ENCODE measurements at places on chromosomes 11 and 22.

- DNase-seq, result no peak
These were observed 519.5 kb upstream of the LRRC4C start for GRCh38 chr11:41978945-41979344.

DNA sequence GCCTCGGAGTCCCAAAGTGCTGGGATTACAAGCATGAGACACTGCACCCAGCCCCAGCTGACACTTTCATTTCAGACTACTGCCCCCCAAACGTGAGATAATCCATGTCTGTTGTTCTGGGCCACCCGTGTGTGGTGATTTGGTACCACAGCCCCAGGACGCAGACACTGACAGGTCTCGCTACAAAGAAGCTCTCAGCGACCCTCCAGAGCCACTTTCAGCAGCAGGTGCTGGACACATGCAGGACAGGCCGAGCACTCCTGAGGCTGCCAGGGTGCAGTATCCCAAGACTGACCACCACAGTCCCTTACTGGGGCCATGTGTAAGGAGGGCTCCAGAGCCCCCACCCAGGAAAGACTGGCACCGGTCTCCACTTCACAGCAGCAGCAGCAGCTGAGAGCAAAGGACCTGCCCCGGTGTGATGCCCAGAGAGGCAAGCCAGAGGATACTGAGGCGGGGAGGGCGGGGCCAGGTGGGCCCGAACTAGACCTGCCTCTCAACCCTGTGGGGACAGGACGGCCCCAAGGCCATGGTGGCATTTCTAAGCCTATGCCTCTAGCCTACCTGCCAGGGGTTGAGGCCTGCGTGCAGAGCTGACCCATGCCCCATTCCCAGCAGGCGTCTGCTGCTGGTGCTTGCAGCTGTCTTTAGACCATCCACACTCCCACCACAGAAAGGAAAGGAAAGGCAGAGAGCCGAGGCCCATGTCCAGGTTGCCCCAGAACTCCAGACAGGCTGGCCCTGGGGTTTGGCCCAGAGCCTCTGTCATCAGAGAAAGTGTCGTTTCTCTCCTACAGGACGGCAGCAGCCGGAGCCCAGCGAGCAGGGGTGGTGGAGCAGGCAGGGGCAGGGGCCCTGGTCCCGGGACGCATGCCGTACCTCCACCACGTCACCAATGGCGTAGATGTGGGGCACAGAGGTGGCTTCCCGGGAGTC is 28.0 kb upstream of the GNB1L start:
- no peak for DNase-seq

DNA sequence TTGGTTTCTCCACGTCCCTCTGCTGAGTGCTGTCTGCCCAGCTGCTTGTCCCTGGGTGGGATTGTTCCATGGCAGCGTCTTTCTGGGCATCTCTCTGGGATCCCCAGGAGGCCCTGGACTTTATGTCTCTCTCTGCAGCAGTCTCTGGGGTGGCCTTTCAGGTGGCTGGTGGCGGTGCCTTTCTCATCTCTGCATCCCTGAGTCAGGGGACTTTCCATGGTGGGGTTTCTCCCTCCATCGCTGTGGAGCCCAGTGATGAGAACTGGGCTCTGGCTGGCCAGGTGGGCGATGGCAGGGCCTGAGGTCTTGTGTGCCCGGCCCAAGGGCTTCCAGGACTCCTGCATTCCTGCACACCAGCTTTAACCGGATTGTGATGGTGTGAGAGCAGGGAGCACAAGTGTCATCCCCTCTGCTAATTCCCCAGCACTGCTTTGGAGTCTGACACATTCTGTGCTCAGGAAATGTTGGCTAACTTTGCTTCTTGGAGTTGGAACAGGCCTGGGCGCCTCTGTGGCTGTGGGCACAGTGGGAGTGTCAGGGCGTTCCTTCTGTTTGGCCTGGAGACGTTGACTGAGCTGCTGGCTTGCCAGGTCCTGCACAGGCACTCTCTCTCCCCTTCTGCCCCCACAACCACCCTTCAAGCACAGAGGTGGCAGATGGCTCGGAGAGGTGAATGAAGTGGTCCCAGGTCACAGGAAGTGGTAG is 27.9 kb downstream of the FAM83F start:
- DNase-seq, result no peak

DNA sequence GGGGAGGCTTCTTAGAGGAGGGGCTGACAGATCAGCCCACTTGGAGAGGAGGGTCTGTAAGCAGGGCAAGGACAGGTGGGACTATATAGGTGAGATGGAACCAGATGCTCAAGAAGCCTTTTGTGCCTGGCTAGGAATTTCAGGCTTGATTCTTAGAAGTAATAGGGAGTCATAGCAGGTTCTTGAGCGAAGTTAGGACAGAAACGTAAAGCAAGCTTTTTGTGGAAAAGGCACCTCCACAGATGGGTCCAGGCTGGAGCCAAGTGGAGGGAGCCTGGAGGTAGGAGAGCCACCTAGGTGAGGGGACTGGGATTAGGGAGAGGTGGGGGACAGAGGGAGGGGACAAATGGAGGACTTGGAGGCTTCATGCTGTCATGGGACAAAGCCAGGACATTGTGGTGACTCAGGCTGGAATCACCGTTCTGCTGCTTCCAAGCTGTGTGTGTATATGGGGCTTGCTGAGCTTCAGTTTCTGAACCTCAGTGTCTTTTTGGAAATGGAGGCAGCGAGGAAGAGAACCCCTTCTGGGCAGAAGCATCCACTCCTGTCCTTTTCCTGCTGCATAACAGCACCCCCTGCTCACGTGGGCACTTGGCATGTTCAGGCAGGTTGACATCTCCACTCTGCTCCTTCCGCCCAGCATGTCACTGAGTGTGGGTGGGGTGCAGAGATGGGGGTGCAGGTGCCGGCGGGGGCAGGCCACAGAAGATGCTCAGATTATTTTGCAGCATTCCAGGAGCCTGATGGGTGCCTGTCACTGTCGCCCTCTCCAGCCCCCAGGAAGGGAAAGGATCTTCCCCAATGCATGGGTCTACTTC is 58.0 kb downstream of the MCM5 start:
- DNase-seq, result no peak

DNA sequence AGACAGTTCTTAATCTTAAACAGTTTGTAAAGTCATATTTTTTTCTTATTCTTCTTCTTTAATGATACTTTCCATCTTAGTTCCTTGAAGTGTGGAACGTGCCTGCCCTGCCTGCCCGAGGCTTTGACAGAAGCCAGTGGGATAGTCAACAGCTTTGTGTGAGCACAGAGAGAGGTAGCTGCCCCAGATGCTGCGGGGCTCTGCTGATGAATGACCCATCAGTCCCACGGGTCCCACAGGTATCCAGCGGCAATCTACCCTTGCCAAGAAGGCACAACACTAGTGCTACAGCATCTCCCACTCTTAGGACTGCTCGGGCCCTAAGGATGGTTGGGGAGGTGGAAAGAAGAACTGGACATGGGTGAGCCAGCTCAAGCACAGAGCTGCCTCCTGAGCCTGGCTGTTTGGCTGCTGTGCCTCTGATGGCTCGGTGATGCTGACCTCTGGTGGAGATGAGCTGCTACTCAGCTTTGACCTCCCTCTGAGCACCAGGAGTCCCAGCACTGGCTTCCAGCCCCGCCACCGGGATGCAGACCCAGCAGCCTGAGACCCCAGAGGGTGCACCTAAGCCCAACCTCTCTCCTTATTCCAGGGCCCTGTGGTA is 11.8 kb upstream of the APLNR start:
- peak; percentile 73 for DNase-seq

GRCh38 chr22:27641049-27641795 is 160.3 kb downstream of the MN1 start:
- DNase-seq, result no peak

DNA sequence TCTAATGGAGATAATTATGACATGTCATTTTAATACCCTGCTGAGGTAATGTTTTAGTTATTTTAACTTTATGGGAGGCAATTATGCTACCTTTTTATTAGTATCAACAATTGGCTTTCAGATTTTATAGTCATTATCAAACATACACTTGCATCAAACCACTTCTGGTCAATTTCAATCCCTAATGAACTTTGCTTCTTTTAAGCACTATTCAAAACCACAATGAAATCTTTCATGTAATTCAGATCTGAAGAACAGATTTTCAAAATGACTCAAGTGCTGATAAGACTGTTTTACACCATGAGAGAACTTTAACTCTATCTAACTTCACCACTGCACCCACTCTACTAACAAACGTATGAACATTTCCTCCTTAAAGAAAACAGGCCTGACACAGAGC is 25.9 kb upstream of the CCDC34 start:
- DNase-seq, result peak; percentile 39

DNA sequence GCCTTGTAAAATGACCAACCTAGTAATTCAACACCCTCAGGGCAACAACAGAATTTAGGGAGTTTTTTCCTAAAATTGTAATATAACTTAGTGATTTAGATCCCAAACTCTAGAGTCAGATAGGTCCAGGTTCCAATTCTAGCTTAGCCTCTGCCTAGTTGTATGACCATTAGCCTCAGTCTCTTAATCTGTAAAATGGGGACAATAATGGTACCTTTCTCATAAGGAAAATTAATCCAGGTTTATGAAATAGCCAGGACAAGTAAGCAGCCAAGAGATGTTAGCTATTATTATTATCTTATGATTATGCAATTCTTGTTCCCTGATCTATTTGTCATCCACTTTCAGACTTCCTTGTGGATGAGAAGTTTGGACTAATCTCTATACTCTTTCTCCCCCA is 4.1 kb downstream of the TFIP11 start:
- no peak for DNase-seq

GRCh38 chr11:4105916-4106315 is 11.3 kb downstream of the RRM1 start:
- DNase-seq, result no peak

DNA sequence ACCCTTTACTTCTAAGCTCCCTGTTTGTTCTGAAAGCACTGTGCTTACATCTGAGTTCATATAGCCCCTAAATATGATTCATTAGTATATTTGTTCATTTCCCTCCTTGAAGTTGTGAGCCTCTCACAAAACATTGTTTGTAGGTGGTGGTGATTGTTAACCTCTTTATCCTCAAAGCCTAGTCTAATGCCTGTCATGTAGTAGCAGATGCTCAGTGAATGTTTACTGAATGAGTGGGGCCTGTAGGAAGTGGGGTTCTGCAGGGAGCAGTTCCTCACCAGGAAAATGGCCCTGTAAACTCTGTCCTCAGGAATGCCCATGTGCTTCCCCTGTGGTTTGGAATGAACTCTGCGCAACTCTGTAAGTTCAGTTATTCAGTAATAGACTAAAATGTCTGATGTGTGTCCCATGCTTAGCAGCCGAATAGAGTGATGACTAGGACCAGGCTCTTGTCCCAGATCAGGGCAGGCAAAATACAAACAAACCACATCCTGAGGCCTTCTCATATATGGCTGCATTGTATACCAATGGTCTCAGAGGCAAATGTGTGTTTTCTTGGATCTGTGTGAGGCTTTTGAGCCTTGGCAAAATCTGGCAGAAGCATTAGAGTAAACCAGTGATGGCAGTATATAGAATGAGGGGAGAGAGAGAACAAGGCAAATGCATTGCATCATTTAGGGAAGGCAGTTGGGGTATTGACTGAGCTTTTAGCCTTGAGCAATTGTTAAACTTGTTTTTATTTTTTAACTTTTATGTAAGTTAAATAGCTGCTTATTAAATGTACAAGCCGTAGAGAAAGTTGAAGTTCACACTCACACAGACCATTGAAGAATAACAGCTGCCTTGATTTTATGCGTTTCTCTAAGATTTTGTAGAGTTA is 91.4 kb upstream of the BIRC3 start:
- peak; percentile 97 for DNase-seq

GRCh38 chr11:45345491-45345890 is 59.4 kb upstream of the SYT13 start:
- DNase-seq, result no peak

GRCh38 chr22:36649066-36649465 is 54.5 kb downstream of the CACNG2 start:
- DNase-seq, result no peak

- DNase-seq, result no peak
These were observed 124.8 kb downstream of the APOL5 start for GRCh38 chr22:35842519-35842913.

DNA sequence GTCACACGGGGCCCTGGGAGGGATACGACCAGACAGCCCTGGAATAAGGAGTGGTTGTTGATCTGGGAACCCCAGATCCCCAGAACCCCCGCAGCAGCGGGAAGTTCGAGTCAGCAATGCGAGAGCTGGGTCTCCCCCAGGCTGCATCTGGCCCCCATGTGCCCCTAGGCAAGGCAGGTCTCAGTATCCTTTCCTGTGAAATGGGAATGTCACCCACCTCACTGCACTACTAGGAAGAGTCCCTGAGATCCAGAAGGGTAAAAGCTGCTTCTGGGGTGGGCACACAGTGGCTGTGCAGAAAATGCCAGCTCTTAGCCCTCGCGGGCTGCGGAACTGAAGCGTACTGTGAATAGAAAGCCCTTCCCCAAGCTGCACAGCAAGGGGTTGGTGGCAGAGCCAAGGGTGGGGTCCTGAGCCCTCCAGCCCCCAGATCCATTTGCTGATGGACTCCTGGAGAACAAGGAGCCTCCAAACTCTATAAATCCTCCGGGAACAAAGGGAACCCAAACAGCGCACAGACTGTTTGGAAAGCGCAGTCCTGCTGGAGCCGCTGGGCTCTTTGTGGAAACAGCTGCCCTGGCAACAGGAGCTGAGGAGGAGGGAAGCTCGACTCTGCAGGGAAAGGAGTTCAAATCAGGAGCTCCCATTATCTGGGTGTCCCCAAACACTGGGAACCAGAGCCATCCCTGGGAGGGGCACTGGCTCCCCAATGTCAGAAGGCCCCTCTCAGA is 68.2 kb upstream of the SHISAL1 start:
- DNase-seq, result no peak

DNA sequence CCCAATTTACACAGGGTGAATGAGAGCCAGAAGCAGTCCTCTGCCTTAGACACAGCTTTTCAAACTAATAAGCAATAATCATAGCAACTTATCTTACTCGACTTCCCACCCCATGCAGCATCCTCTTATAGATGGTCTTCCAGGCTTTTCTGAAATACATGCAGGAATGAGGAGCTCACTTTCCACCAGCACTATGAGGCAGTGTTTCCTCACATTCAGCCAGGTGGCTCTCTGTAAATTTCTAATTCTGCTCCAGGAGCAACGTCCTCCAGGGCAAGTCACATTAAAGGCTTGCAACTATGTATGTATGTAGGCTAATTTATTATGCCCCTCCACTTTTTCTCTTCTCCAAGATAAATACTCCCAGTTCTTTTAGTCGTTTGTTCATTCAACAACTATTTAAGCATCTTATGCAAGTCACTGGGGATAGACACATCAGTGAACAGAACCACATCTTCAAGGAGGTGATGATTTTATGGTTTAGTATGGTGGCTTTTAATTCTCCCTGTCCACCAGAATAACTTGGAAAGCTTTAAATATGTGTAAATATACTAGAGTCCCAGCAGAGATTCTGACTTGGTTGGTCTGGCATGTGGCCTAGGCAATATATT is 59.9 kb downstream of the PAK1 start:
- no peak for DNase-seq

DNA sequence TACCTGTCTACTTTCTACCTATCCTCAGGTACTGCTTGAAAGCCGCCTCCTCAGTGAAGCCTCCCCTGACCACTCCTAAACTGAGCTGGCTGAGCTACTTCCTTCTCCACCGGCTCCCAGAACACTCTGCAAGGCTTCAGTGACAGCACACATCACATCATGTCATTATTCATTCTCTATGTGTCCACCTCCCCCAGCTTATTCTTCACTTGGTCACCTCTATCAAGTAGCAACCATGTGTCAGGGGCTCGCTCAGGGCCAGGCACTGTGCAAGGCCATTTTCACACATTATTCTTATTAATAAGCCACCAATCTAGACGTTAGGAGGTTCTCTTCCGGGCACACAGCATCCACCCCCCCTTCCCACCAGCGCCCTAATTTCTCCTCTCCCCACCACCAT is 3.7 kb upstream of the ELFN2 start:
- no peak for DNase-seq

- no peak for DNase-seq
These were observed 48.8 kb upstream of the TOP3B start for GRCh38 chr22:22031183-22031945.

GRCh38 chr22:38465673-38466490 is 2.0 kb upstream of the KDELR3 start:
- no peak for DNase-seq

All from iris pigment epithelial cell (primary cell).